ENCODE measurements at places on chromosomes 1 and 21.

DNA sequence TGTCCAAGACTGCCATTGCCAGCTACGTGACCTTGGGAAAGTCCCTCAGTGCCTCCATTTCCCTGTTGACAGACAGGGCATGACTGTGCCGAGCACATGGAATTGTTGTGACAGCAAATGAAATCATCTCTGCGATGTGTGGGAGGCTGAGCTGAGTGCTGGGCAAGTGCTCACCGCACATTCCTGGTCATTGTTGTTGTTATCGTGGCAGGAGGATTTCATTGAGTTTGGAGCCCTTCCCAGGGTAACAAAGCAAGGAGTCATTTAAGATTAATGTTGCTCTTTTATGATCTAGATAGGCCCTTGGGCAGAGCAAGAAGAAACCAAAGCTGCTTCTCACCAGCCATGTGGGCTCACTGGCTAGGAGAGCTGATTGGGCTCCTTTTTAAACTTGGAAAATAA, 39.6 kb upstream of the ITPKB start:
- DNase-seq = no peak

DNA sequence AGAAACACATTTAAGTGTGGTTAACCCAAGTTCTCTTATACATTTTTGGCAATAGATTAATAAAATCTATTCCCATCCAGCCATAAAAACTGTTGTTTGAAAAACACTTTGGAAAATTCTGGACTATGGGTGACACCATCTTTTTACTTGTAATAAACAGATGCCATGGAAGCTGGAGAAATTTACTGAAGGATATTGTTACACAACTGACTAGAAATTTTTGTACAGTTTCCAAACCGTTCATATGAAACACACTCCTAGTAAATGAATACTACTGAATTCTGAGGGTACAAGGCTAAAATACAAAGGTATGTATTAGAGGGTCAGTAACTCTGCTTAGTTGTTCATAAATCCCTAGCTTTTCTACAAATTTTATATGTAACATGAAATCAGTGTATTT, 48.7 kb downstream of the TRIM33 start:
- no peak for DNase-seq

- DNase-seq = peak; percentile 61
These were observed 27.8 kb downstream of the ILDR2 start for GRCh38 chr1:166947398-166948043.

DNA sequence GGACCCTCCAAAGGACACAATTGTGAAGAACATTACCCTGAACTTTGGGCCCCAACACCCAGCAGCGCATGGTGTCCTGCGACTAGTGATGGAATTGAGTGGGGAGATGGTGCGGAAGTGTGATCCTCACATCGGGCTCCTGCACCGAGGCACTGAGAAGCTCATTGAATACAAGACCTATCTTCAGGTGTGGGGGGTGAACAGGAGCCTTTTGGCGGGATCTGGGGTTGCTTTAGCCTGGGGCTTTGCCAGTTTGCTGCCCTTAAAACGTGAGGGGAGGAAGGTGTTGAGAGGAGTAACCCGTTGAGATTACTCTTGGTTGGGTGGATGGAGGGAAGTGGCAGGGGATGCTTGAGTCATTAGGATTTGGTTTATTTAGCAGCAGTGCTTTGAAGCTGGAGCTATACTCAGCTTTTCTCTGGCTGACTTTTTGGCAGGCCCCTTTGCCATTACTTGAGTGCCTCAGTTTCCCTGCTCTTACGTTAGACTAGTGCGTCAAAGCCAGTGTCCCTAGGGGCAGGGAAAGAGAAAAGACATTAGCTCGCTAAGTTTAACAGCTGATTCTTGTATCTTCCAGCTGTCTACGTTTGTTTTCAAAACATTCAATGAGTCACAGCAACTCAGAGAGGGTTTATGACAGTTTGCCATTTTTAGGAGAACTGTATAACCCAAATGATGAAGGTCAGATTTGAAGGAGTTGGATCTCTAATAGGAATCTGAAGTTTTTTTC, 4.4 kb downstream of the NDUFS2 start:
- DNase-seq = no peak

DNA sequence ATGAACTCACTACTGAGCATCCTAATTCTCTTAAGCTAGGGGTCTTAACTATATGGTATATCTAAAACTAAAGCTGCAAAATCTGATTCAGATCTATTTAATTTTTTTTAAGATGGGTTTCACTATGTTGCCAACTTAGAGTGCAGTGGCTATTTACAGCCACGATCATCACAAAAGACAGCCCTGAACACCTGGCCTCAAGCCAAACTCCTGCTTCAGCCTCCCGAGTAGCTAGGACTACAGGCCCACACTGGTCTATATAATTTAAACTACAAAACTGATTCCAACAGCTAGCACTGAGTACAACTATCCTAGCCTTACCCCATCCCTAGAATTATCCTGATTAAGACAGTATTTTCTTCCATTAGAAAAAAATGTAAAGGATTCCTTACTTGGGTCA, 37.1 kb downstream of the EIF4G3 start:
- peak; percentile 79 for DNase-seq

DNA sequence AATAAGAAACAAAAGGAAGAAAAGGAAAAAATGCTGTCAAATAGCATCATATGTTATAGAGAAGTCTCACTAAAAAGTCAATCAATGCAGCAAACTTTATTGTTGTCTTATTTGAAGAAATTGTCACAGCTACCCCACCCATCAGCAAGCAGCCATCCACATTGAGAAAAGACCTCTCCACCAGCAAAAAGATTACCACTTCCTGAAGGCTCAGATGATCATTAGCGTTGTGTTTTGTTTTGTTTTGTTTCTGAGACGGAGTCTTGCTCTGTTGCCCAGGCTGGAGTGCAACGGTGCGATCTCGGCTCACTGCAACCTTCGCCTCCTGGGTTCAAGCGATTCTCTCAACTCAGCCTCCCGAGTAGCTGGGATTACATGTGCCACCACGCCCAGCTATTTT, 29.0 kb downstream of the ATP2B4 start:
- no peak for DNase-seq

- no peak for DNase-seq
These were observed 7.6 kb downstream of the DR1 start for GRCh38 chr1:93353286-93353685.

DNA sequence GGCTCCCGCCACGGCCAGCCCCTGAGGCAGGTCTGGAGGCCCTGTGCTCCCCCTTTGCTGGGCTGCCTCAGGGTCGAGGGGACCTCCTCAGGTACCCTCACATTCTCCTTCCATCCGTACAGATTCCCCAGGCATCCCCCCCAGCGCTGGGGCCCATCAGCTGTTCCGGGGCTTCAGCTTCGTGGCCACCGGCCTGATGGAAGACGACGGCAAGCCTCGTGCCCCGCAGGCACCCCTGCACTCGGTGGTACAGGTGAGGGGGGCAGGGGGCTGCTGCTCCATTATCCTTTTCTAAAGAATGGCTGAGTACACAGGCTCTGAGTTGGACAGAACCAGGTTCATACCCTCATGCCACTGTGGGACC, 29.1 kb downstream of the RPS6KA1 start:
- DNase-seq = no peak
